ENCODE measurements at places on chromosomes 7 and 10.

DNA sequence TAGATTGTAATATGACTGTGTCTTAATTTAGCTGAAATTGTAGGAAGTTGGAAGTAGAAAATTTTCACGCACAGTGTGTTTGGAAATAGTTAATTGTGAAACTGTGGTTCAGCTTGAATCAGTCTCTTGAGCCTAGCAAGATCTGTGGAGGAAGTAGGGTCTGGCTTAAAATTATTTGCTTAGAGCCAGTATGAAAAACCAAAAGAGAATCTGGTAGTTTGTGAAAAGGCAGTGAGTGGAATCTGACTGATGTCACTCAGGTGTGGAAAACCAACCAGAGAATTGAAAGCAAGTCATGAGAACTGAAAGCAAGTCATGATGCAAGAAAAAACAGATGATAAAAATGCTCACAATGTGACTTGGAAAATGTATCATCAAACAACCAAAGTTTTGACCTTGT is 11.5 kb downstream of the LIPJ start:
- DNase-seq: no peak

- DNase-seq: no peak
Observed at GRCh38 chr10:75001715-75002350, 109.6 kb upstream of the SAMD8 start.

DNA sequence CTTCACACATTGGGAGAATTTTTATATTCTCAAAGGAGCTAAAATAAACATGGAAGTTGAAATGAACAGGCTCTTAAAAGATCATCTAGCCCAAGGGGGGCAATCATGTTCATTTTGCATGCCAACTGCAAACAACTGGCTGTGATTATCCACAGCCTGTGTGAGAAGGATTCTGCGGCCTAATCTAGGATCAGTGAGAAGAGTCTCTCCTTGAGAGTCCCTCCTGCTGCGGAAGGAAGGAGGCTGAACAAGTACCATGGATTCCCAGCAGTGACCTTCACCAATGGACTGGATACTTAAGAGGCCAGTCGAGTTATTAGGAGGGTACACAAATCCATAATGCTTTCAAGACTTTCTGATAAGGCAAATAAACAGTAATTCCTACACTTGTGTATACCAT is 76.7 kb downstream of the IGF2BP3 start:
- no peak for DNase-seq

- no peak for DNase-seq
Observed at GRCh38 chr7:133691727-133692610, 435.2 kb upstream of the LRGUK start.

Measured in cortex of kidney (tissue), 1 donor.